ENCODE measurements at places on chromosomes 3 and 15.

DNA sequence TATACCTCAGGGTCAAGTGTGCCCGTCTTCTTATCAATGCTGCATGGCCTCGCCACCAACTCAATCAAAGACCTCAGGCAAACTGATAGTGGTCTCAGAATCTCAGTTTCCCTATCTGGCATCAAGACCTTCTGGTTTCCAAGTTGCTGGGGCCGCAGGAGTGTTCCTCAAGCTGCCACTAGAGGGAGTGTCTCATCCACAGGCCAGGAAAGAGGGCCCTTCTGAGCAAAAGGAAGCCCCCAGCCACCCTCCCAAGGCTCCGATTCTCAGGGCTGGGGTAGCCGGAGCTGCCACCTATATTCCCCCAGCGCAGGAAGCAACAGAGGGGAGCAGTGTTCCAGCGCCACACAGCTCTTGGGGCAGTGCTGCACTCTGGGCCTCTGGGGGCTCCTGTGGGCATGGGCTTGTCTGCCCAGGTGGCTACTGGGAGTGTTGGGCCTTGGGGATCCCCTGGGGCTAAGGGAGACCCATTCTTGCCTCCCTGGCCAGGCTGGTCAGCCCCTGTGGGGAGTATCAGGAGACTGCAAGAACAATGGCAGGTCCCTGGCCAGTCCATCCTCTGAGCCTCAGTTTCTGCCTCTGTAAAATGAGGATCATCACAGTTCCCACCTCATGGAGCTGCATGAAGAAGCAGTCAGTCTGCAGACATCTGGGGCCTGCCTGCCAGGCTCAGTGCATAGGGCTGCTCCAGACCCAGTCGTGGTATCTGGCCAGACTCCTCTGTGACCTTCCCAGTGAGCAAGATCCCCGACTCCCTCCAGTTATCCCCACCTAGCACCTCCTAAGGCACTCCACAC is 23.4 kb upstream of the SEC13 start:
- DNase-seq = no peak

DNA sequence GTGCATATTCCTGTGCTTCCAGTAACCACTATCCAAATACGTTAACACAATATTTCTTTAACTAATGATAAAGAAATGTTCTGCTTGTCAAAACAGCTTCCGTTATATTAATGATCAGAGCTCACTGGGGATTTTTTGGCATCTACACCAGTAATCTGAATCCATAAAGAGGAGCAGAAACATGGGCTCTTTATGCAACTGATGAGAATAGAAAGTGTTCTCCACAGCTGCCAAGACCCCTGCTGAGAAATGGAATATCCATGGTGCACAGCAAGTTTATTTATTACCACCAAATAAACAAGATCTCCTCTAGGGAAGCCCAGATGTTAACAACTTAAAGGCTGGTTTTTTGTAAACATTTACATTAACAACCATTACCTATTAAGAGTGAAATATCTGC is 54.5 kb downstream of the ALDH1A2 start:
- DNase-seq = no peak

DNA sequence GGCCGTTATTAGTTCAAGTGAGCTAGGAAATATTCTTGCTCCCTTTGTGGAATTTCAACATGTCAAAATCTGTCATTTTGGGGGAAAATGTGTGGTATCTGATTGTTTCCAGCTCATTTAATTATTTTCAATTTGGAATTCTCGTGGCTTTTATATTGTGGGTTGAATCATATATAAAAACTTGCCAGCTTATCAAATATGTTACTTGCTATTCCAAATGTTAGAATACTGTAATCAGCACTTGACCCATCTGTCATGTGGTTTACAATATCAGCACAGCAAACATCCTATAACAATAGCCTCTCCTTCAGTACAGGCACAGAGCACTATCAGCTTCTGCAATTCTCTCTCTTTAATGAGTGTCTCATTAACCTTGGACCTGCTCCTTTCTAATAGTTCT is 130.2 kb upstream of the FEZF2 start:
- no peak for DNase-seq

- DNase-seq = no peak
Observed at GRCh38 chr3:188156056-188156455, 2.1 kb downstream of the LPP start.

GRCh38 chr15:51739061-51739712 is 1.7 kb upstream of the LYSMD2 start:
- no peak for DNase-seq

- DNase-seq = no peak
Observed at GRCh38 chr3:121698476-121698875, 37.8 kb upstream of the HCLS1 start.

DNA sequence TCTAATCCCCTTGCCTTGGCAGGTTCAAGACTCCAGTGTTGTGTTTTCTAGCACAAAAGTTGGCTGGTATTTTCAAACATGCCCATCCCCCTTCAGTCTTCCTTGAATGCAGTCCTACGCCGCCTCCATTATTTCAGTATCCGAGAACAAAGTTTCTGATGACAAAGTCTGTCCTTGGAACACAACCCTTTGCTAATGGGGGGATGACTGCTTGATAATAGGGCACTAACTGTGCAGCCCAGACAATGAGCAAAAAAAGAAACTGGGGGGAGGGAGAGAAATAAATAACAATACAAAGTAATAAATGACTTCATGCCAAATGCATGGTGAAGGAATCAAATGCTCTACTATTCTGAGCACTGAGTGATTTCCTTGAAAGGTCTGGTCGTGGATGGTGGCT is 310.1 kb downstream of the FOXP1 start:
- DNase-seq = no peak

DNA sequence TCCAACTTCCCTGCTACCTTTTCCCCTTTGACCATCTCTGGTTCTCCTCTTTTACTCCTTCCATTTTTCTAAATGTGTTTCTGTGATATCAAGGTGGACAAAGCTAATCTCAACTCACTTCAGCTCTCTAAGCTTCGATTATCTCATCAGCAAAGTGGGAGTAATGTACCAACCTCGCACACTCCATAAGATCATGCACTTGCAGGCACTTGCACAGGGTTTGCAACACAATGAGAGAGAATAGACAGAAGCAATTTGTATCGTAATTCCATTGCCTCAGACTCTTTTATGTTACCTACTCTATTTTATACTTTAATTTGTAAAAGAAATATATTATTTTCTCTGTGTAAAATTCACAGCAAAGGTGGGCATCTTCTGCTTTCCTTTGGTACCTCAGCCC is 7.0 kb upstream of the POLQ start:
- no peak for DNase-seq

- no peak for DNase-seq
Observed at GRCh38 chr3:57411715-57412114, 119.2 kb upstream of the ASB14 start.

- no peak for DNase-seq
Observed at GRCh38 chr3:129617381-129618185, 11.1 kb upstream of the PLXND1 start.

DNA sequence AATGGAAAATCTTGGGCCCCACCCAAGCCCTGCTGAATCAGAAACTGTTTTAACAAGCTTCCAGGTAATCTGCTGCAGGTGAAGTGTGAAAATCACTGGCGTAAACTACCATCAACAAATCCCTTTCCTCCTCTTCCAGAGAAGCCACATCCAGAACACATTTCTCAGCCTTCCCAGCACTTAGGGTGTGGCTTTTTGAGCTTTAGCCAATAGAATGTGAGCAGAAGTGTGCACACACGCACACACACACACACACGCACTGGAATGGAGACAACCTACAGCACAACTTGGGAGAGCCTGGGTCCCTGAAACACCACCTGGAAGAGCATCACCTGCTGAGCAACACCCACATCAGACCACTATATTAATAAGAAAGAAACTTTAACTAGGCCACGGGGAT is 98.6 kb downstream of the OSBPL10 start:
- DNase-seq = no peak

DNA sequence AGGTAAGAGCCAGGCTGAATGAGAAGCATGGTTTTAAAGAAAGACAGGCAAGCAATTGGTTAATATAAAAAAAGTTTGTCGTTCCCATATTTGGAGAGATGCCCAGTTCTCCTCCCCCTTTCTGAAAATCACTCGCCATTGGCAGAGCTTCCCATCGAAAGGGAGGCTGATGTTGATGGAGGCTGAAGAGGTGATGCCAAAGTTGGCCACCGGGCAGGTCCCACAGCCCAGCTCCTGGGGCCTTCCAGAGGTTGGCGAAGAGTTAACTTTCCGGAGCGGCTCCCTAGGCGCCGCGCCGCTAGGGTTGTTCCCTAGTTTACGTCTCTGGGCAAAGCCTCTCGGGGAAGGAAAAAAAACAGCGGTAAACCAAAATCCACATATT is 793 bp downstream of the PCOLCE2 start:
- DNase-seq = peak; percentile 40

DNA sequence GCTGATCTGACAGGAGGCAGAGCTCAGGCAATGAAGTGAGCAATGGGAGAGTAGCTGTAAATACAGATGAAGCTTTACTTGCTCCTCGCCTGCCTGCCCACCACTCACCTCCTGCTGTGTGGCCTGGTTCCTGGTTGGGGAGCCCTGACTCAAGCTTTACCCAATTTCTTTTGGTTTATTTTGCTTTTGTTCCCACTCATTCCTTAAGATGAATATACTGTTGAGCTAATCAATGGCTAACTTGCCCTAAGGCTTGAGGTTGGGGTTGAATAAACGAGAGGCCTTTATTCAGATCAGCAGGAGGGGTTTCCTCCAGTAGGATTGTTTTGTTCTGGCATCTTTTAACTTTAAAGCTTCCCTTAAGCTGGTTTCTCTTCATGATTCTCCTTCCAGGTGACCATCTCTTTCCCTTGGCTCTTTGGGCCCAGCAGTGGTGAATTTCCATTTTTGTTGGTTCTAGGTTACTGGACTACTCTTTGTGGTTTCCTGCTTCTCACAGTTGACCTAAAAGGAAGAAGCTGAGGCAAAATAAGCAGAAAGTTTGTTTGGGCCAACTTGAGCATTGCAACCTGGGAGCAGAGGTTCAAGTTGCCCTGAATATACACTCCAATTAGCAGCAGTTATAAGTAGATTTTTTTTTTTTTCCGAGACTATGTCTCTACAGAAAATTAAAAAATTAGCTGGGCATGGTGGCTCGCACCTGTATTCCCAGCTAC is 44.4 kb downstream of the STARD9 start:
- no peak for DNase-seq

DNA sequence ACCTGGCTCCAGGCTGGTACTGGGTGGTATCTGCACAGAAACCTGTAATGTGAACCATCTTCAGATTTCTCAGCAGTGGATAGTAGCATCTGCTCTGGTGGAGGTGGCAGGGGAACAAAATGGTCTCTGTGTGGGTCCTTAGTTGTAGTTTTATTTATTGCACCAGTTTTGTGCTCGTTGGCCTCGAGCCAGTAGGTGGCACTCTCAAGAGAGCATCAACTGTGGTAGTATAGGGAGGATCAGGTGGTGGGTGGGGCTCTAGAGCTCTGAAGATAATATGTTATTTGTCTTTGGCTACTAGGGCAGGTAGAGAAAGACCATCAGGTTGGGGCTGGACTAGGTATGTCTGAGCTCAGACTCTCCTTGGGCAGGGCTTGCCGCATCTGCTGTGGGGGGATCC is 254.0 kb upstream of the GPR149 start:
- no peak for DNase-seq

All from RPMI7951 (cell line).